A549 (cell line): ENCODE measurements at places on chromosomes 11 and 22. TPM values are rescaled to one million over a fixed set of nuclear protein-coding genes. Genes with fewer than 3 reads are reported as not detected.

GRCh38 chr11:101929294-101929915 lies 13.1 kb upstream of the ANGPTL5 start:
- DNase-seq: no peak

- DNase-seq: no peak
These were observed 4.2 kb downstream of the UBE2L3 start for GRCh38 chr22:21571679-21572078.

- no peak for DNase-seq
These were observed 278.2 kb downstream of the TBC1D22A start for GRCh38 chr22:47040486-47041270.

The APOC3 gene
- polyA plus RNA-seq: not detected in 3 replicates
